ENCODE measurements at places on chromosomes 3 and 15. TPM values are rescaled to one million over a fixed set of nuclear protein-coding genes. Genes with fewer than 3 reads are reported as not detected.

C2CD4A gene
- polyA plus RNA-seq, result 0.34 TPM

SYNPR gene
- polyA plus RNA-seq, result 0.11 TPM

STAG1 gene
- 49.6 TPM for polyA plus RNA-seq

ADAMTS7 gene
- 21.2 TPM for polyA plus RNA-seq

Measured in renal cortex interstitium (tissue), 15 donors.